Fibroblast of skin of left quadriceps (primary cell): ENCODE measurements at places on chromosomes 13 and 19.

- peak; percentile 74 for DNase-seq
Observed at GRCh38 chr13:114130837-114131582, 1.4 kb downstream of the RASA3 start.

DNA sequence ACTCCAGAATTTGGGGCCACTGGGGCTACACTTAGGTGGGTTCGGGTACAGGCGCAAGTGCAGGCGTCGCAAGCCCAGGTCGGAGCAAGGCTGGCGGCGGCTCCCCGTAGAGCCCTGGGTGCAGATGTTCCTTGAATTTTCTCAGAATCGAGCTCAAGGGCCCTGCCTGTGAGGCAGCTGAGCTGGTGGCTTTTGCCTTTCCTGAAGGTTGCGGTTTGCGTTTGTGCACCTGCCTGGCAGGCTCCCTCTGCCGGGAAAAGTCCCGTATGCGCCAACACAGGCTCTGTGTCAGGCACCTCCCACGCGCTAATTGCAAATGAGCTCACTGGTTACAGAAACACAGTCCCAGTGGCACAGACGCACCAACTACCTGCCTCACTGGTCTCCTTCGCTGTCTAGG, 5.9 kb downstream of the DOHH start:
- DNase-seq: no peak

- DNase-seq: no peak
Observed at GRCh38 chr13:46377554-46377953, 9.5 kb downstream of the RUBCNL start.

GRCh38 chr13:98511435-98511834, 65.5 kb downstream of the STK24 start:
- DNase-seq: no peak

GRCh38 chr19:54172471-54173358, at the start of gene TMC4:
TSS of gene TMC4 (minus strand) at chr19:54173160. CDS start at chr19:54173117, 43 bp downstream.
- no peak for DNase-seq

GRCh38 chr13:32407854-32408253, 20.1 kb downstream of the N4BP2L1 start:
- DNase-seq: no peak

- no peak for DNase-seq
Observed at GRCh38 chr13:34822650-34823049, 119.4 kb upstream of the NBEA start.

DNA sequence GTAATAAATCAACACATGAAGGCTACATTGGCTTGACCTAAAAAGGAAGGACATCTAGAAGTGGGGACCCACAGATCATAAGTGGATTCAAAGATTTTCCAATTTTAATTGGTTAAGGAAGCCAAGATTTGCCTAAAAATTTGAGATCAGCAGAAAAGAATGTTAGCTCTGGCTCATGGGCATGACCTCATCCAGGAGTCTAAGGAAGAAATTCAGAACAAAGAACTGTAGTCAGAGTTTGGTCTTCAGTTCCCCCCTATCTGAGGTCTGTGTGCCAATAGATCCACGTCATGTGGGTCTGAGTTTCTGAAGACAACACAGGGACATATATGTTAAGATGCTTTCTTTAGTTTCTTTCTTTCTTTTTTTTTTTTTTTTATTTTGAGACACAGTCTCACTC, 648.8 kb upstream of the SPRY2 start:
- no peak for DNase-seq

GRCh38 chr19:18379803-18380747, 5.9 kb upstream of the GDF15 start:
- peak; percentile 44 for DNase-seq
